Neural crest cell (in vitro differentiated cells): ENCODE measurements at places on chromosomes 7 and 10.

DNA sequence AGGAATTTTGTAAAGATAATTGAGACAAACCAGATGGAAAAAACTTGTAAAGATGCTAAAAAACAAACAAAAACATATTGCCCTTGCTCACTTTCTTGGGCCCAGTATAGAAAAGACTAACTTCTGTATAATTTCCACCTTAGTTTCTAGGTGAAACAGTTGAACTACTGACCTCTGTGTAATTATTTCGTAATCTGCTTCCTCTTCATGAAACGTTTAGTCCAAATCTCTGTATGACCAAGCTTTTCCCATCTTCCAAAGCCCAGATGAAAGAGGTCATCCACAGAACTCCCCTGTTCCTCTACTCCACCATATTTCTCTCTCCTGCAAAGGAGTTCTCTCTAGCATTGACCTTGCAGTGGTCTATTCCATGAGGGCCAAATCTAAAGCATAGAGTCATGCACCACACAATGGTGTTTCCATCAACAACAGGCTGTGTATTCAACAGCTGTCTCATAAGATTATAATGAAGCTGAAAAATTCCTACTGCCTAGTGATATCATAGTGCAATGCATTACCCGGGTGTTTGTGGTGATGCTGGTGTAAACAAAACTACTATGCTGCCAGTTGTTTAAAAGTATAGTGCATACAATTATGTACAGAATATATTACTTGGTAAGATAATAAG is 647.6 kb downstream of the TNS3 start:
- H3K4me1 ChIP-seq, result no peaks in the 10 kb centered on the region
- no peak overlapping the region for H3K27ac ChIP-seq
- no peaks in the 10 kb centered on the region for H3K36me3 ChIP-seq
- H3K4me3 ChIP-seq, result no peak overlapping the region

- H3K27me3 ChIP-seq, result no peaks in the 10 kb centered on the region
- no peak overlapping the region for H3K27ac ChIP-seq
- H3K36me3 ChIP-seq, result peaks cover 4% of the 10 kb centered on the region
- H3K4me3 ChIP-seq, result no peak overlapping the region
- DNase-seq, result no peak
- no peaks in the 10 kb centered on the region for H3K4me1 ChIP-seq
These were observed 208.6 kb upstream of the CCDC6 start for GRCh38 chr10:60114765-60115586.

- H3K27me3 ChIP-seq, result no peaks in the 10 kb centered on the region
- no peak overlapping the region for H3K4me3 ChIP-seq
- DNase-seq, result no peak
- no peaks in the 10 kb centered on the region for H3K36me3 ChIP-seq
These were observed 79.9 kb downstream of the MYOF start for GRCh38 chr10:93402192-93402591.

DNA sequence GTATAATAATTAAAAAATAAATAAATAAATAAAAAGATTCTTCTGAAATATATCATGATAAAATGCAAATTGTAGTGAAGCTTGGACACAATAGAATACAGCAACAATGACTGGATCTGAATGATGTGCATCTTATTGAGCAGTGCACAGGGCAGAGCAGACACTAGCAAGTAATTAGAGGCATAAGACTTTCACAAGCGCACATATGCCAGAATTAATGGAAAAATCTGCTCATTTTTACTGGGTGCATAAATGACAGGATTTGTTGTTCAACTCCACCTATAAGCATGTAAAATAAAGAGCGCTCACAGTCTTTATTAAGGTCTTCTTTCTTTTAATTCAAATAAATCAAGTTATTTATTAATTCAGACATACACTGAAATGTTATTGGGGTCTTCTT is 125.0 kb downstream of the DPY19L1 start:
- DNase-seq, result no peak
- no peaks in the 10 kb centered on the region for H3K27me3 ChIP-seq
- H3K27ac ChIP-seq, result no peak overlapping the region
- H3K4me1 ChIP-seq, result no peaks in the 10 kb centered on the region
- H3K4me3 ChIP-seq, result no peak overlapping the region

GRCh38 chr10:86139066-86139657 is 227.4 kb downstream of the GRID1 start:
- H3K27me3 ChIP-seq, result no peaks in the 10 kb centered on the region
- H3K4me1 ChIP-seq, result no peaks in the 10 kb centered on the region
- H3K27ac ChIP-seq, result no peak overlapping the region
- no peak overlapping the region for H3K4me3 ChIP-seq

DNA sequence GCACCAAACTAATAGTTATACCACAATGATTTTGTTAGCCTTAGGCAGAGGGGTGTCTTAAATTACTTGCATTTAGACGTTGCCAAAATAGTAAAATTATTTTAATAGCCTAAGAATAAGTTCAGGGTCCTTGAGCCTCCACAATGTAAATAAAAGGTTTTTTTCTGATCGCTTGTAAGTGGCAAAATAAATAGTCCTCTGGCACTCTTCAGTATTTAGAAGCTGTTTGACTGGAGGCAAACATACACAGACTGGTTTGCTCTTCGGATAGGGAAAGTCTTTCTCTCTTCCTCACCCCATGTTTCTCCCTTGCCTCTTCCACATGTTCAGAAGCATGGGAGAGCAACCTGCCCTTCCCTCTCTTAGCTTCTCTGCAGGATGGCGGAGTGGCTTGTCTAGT is 49.5 kb upstream of the FAM180A start:
- no peak overlapping the region for H3K4me3 ChIP-seq
- H3K36me3 ChIP-seq, result no peaks in the 10 kb centered on the region
- peaks cover 21% of the 10 kb centered on the region for H3K4me1 ChIP-seq
- H3K27me3 ChIP-seq, result peaks cover 3% of the 10 kb centered on the region

DNA sequence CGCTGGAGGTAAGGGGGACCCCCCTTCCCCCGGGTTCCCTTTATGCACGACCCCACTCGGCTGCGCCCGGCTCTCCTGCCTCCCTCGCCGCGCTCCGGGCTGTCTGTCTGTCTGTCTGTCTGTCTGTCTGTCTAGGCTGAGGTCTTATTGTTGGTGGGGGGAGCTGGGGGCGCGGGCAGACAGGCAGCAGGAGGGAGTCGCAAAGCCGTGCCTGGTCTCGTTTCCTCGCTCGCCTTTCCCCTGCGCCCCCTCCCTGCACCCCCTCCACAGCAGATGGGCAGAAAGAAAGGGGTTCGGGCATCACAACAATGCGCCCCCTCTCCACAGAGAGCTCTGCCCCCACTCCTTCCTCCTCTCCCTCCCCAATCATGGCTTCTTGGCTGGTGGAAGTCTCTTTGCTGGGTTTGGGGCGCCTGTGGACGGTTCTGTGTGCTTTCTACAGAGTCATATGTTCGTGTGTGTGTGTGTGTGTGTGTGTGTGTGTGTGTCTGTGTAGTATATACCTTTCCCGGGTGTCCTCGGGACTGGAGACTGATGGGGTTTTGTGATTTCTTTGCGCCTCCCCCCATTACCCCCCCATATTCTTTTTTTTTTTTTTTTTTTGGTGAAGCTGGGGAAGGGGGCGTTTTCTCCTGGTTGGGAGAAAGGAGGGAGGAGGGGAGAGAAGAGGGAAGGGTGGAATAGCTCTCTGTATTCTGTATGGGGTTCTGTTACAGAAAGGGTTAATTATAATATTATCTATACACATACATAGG is 1.9 kb downstream of the AUTS2 start:
- H3K27ac ChIP-seq, result peak overlapping the region; percentile 89
- H3K27me3 ChIP-seq, result peaks cover 23% of the 10 kb centered on the region
- DNase-seq, result no peak
- H3K36me3 ChIP-seq, result no peaks in the 10 kb centered on the region

DNA sequence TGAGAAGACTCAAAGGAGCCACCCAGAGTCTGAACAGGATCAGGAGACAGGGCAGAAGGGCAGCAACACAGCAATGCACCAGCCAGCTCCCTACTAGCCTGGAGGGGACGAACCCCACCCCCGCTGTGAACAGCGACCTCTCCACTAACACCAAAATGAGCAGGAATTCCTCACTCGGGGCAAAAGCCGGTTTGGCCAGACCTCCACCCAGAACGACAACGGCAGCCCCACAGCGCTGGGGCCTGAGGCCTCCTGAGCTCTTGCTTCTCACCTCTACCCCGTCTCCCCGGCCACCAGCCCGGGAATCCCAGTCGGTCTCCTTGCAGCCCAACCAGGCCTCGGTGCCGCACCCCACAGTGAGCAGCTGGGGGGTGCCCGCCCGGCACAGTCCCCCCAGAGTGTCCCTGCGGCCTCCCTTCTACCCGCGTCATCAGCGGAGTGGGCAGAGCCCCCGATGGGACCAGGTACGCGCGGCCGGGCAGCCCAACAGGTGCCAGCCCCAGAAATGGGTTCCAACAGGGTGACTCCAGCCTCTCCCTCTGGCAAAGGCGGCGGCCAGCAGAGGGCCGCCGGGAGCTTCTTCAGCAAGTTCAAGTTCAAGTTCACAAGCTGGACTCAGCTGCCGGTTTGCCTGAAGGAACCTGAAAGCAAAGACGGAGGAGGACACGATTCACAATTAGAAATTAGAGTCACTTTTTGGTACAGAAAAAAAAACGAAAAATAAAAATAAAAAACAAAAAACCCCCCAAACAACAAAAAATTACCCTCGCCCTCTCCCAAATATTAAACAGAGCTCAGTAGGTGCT is 129.0 kb downstream of the MARCHF5 start:
- H3K4me3 ChIP-seq, result no peak overlapping the region
- DNase-seq, result no peak
- H3K27me3 ChIP-seq, result peaks cover 2% of the 10 kb centered on the region
- peaks cover 2% of the 10 kb centered on the region for H3K36me3 ChIP-seq

DNA sequence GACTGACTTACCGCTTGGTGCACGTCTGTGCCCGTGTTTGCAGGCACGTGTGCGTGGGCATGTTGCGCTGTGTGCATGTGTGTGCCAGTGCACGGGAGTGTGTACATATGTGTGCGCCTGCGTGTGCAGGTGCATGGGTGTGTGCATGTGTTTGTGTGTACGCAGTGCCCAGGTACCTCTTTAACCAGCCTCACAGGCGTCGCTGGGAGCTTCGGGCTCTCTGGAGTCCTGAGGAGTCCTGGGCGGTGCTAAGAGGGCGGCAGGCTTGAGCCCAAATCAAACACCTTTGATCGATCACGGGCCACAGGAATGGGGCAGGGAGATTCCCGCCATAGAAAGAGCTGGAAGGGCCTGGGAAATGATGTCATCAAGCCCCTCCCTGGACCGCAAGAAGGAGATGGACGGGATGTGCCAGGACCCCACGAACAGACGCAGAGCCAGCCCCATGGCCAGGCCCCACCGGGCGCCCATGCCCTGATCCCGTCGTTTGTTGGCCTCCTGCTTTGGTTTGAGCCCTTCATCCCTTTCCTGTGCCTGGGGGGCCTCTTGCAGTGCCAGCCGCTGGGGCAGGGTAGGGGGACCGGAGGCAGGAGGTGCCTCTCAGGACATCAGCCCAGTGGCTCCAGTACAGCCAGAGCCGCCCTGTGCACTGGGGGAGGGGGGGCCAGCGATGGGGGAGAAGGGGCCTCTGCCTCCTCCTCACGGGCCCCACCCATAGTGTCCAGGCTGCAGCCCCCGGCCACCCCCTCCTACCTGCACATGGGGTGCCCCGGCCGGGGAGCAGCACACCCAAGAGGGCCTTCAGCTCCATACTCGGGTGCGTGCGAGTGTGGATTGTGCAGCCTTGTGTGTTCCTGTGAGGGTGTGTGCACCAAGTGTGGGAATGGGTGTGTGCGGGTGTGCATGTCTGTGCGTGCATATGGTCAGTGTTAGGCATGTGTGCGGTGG is 5.8 kb downstream of the KNDC1 start:
- peaks cover 25% of the 10 kb centered on the region for H3K27me3 ChIP-seq
- H3K4me3 ChIP-seq, result no peak overlapping the region
- H3K4me1 ChIP-seq, result no peaks in the 10 kb centered on the region
- no peak for DNase-seq
- peaks cover 6% of the 10 kb centered on the region for H3K36me3 ChIP-seq

DNA sequence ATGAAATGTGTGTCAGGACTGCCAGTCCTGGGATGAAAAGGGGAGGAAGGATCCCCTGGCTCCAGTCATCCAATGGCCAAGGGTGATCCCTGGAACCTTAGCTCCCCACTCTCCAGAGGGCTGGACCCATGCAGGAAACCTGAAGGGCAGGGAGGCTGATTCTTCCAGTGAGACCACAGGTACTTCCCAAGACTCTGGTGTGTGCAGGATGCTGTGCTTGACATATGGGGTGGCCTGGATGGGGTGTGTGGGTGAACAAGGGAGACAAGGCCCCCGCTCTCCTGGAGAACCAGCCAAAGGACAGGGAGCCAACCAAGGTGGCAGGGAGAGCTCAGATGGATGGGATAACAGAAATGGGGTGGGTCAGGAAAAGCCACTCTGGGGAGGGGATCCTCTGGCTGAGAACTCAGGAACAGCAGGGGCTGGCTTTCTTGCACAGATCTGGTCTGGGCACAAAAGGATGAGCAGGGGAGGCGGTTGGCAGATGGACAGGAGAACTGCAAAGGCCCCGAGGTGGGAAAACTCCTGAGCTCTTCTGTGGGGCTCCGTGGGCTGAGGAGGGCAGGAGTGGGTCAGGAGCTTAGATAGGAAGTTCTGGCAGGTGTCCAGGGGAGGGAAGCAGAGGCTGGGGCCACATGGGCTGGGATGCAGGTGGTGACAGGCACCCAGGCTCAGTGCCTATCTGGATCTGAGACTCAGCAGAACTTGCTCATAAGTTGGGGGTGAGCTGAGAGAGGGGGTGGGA is 100.6 kb downstream of the ARHGAP22 start:
- H3K27ac ChIP-seq, result peak overlapping the region; percentile 50
- H3K4me3 ChIP-seq, result no peak overlapping the region
- no peaks in the 10 kb centered on the region for H3K36me3 ChIP-seq

- H3K4me1 ChIP-seq, result no peaks in the 10 kb centered on the region
- no peaks in the 10 kb centered on the region for H3K36me3 ChIP-seq
- H3K27ac ChIP-seq, result no peak overlapping the region
- H3K4me3 ChIP-seq, result no peak overlapping the region
- DNase-seq, result no peak
These were observed 44.5 kb upstream of the ACBD5 start for GRCh38 chr10:27285093-27285492.

DNA sequence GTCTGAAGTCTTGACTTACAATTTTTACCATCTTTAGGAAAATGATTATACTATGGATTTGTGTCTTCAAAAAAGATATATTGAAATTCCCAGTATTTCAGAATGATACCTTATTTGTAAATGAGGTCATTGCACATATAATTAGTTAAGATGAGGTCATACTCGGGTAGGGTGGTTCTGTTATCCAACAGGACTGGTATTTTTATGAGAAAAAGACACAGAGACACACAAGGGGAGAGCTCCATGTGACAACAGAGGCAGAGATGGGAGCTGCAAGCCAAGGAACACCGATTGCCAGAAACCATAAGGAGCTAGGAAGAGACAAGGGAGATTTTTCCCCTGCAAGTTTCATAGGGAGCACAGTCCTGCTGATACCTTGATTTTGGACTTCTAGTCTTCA is 356.9 kb downstream of the ARL4A start:
- H3K27me3 ChIP-seq, result no peaks in the 10 kb centered on the region
- no peak for DNase-seq
- peaks cover 4% of the 10 kb centered on the region for H3K36me3 ChIP-seq
- peaks cover 67% of the 10 kb centered on the region for H3K4me1 ChIP-seq

- H3K4me3 ChIP-seq, result no peak overlapping the region
- H3K27me3 ChIP-seq, result peaks cover under 1% of the 10 kb centered on the region
- peaks cover 12% of the 10 kb centered on the region for H3K4me1 ChIP-seq
- H3K36me3 ChIP-seq, result no peaks in the 10 kb centered on the region
- H3K27ac ChIP-seq, result no peak overlapping the region
- no peak for DNase-seq
These were observed 41.8 kb upstream of the ELN start for GRCh38 chr7:73986158-73986631.

- no peak for DNase-seq
- no peak overlapping the region for H3K27ac ChIP-seq
- H3K4me1 ChIP-seq, result peaks cover 30% of the 10 kb centered on the region
- H3K36me3 ChIP-seq, result no peaks in the 10 kb centered on the region
- H3K27me3 ChIP-seq, result peaks cover 10% of the 10 kb centered on the region
These were observed 3.2 kb downstream of the RSU1 start for GRCh38 chr10:16814012-16814411.
